ENCODE measurements at places on chromosomes 1 and 21. TPM values are rescaled to one million over a fixed set of nuclear protein-coding genes. Genes with fewer than 3 reads are reported as not detected.

Gene TEX38
- total RNA-seq, result not detected

Gene S100A10
- 260 TPM for total RNA-seq

Gene FHAD1
- 0.17 TPM for total RNA-seq

Gene LCE2A
- total RNA-seq, result not detected

Gene KHDC4
- 22.6 TPM for total RNA-seq

Gene PEX10
- 28.4 TPM for total RNA-seq

Gene SGIP1
- total RNA-seq, result 4.9 TPM

Gene SLFNL1
- under 0.01 TPM for total RNA-seq

Gene CYYR1
- 3.9 TPM for total RNA-seq

Gene SPOCD1
- 29.9 TPM for total RNA-seq

Data from bronchus fibroblast of lung (primary cell).